ENCODE measurements at places on chromosomes 3 and 15. TPM values are rescaled to one million over a fixed set of nuclear protein-coding genes. Genes with fewer than 3 reads are reported as not detected.

ELL3 gene
- 4.4 TPM for total RNA-seq

DNA sequence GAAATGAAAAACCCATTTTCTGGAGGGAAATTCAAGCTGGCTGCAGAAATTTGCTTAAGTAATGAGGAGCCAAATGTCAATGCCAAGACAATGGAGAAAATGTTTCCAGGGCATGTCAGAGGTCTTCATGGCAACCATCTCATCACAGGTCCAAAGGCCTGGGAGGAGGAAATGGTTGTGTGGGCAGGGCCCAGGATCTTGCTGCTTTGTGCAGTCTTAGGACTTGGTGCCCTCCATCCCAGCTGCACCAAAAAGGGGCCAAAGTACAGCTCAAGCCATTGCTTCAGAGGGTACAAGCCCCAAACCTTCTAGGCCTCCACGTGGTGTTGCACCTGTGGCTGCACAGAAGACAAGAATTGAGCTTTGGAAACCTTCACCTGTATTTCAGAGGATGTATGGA, 59.3 kb downstream of the POMGNT2 start:
- DNase-seq, result no peak

DNA sequence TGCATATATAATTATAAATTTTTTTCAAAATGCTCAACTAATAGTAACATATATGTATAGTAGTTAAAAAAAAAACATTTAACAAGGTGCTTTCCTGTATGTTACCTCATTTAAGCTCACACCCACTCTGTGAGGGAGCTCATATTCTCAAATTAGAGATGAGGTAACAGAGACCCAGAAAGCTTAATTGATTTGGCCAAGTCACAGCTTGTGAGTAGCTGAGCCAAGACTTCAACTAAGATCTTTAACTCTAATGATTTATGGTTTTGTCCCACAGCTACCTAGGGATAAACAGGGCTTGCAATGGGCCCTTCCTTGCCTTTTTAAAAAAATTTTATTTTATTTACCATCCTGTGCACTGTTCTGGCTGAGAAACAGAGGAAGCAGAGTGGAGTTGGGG, 230.0 kb upstream of the GOLIM4 start:
- no peak for DNase-seq

GRCh38 chr3:177890359-177890683, 645.9 kb upstream of the KCNMB2 start:
- DNase-seq, result no peak

HIGD2B gene
- total RNA-seq, result 0.24 TPM
